NCI-H510A (cell line): ENCODE measurements at places on chromosomes 7 and 10.

DNA sequence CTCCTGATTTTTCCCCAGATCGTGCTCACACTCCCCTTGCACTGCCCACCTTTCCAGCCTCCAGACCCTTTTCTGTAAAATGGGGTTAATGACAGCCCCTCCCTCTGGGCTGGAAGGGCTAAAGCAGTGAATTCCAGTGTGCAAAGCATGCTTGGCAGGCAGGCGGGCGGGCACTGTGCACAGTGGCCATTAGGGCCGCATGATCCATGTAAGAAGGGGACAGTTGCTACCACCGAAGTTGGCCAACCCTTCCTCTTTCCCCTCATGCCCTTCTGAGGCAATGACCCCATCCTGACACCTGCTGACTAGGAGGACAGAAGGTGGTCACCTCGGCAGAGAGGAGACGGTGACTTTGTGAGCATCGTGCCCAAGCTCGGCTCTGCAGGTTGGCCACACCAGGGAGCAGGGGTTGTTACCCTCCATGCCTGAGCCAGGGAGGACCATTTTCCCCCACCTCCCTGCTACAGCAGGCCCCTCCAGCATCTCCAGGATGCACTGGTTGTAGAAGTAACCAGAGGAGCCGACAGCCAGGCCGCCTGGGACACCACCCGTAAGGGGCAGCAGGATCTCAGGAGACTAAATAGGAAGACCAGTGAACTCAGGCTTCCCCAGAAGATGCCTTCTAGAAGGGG lies 166.4 kb downstream of the SLIT1 start:
- DNase-seq, result no peak

- peak; percentile 91 for DNase-seq
These were observed 1.2 kb upstream of the LZTS2 start for GRCh38 chr10:100998183-100998990.

DNA sequence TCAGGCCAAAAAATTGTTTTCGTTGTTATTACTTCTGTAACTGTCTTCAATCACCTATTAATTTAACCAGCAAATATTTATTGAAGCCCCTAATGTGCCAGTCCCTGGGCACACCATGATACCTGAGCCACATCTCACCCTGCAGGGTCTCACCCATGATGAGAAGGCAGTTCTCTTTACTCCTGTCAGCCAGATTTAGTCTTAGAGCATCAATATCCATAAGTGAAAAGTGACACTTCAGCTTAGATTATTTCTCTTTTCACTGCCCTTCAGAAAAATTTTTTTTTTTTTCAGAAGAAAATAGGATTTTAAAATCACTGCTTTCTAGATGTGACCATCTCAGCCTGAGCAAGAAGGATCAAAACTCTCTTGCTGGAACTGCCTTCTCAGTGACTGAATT lies 258.6 kb upstream of the NFE2L3 start:
- DNase-seq, result no peak

GRCh38 chr10:33760056-33760943 lies 425.8 kb upstream of the NRP1 start:
- no peak for DNase-seq

DNA sequence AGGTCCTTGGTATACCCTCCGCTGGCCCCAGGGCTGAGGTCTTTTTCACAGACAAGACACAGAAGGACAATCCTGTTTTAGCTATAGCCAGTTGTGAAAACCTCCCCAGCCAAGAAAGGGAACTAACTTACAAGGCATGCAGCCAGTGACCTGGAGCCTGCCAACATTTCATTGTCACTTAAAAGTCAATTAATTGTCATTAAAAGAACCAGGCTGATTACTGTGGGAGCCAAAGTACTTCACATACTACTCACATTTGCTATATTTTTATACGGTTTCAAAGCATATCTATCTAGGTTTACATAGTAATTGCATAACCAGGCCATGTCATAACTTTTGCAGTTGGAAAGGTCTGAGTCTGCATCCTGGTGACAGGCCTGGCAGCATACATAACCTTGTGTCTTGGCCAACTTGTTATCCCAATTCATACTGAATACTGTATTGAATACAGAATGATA lies 31.1 kb downstream of the NRBF2 start:
- no peak for DNase-seq

DNA sequence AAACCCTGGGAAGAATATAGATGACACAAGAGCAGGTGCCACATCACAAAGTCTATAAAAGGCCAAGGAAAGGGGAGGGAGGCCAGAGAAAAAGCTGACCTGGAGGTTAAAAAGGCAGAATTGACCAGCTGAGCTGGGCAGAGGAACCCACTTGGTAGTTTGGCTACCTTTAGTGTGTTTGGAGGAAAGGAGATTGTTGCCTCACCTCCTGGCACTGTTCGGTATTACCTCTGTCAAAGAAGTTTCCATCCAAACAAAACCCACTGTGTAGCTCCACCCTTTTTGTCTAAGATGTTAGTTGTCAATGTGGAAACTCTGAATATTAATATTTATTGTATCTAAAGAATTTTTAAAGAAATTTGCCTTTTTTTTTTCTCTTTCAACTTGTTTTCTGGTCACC lies 23.4 kb downstream of the ENTPD7 start:
- no peak for DNase-seq

- DNase-seq, result no peak
These were observed 40.7 kb upstream of the GJD4 start for GRCh38 chr10:35564341-35564968.

- DNase-seq, result no peak
These were observed 26.1 kb downstream of the INPP5A start for GRCh38 chr10:132563485-132564248.

DNA sequence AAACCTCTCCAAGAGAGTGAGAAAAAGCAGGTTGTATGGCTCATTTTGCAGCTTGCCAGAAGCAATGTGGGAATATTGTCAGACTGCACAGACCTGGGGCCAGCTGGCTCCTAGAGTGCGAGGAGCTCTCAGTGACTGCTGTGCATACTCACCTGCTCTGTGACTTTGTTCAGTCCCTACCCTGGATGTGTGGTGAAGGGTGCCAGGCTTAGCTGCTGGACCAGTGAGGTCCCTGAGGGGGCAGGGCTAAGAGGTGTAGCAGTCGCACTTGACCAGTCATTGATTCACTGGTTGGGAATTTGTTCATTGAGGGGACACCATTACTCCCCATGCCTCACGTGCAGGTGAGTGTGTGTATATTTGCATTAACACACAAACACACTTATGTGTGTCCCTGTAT lies 60.1 kb downstream of the IKZF1 start:
- DNase-seq, result peak; percentile 17

GRCh38 chr10:100873146-100873826 lies 39.5 kb upstream of the SLF2 start:
- no peak for DNase-seq

- DNase-seq, result no peak
These were observed 50.0 kb downstream of the MGMT start for GRCh38 chr10:129516846-129517679.

DNA sequence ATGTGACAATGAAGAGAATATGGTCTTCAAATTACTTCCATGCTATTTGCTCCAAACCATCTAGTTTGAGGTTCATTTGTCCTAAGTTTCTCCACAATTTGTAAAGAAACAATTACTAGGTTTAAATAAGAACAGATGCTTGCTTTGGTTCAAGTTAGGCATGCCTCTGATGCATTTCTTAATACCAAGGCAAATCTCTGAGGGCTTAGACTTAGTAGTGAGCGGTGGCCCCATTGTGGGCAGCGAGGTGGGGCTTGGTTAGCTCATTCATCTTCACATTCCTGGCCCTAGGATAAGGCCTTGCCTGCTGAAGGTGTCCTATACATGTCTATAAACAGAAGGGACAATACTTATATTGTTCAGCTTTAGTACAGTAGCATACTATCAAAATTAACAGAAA lies 52.4 kb upstream of the RHEB start:
- DNase-seq, result no peak

- DNase-seq, result no peak
These were observed 7.9 kb downstream of the LDB1 start for GRCh38 chr10:102112210-102112817.

- no peak for DNase-seq
These were observed 97.0 kb downstream of the PCLO start for GRCh38 chr7:83065714-83066113.

- DNase-seq, result no peak
These were observed 428.9 kb downstream of the TNS3 start for GRCh38 chr7:47153058-47153457.

GRCh38 chr10:1961989-1962388 lies 224.7 kb upstream of the ADARB2 start:
- no peak for DNase-seq

DNA sequence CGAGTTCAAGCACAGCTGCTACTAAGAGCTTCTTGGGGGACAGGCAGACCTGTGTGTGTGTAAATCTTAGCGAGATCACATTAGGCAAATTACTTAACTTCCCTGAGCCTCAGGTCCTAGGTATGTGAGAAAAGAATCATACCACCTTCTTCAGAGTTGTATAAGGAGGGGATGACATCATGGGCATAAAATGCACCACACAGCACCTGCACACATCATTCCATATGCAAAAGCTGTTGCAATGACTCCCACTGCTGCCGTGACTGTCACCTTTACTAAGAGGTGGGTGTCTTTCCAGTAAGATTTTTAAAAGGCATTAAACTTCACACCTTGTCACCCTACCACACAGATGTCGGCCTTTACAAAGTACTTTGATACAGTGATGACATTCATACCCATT lies 146.0 kb downstream of the FANK1 start:
- no peak for DNase-seq

DNA sequence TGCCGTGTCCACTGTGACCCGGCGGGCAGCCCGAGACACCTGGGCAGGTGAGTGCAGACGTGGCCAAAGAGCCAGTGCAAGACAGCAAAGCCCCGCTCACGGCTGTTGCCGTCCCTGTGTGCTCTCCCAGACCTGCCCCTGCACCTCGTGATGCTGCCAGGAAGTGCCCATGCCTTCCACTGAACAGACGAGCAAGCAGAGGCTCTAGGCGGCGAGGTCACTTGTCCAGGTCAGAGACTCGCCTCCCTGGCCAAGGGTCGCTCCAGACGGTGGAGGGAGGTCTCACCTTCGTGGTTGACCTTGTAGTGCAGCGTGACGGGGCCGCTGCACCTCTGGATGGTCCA lies 78.2 kb upstream of the GNA12 start:
- no peak for DNase-seq

DNA sequence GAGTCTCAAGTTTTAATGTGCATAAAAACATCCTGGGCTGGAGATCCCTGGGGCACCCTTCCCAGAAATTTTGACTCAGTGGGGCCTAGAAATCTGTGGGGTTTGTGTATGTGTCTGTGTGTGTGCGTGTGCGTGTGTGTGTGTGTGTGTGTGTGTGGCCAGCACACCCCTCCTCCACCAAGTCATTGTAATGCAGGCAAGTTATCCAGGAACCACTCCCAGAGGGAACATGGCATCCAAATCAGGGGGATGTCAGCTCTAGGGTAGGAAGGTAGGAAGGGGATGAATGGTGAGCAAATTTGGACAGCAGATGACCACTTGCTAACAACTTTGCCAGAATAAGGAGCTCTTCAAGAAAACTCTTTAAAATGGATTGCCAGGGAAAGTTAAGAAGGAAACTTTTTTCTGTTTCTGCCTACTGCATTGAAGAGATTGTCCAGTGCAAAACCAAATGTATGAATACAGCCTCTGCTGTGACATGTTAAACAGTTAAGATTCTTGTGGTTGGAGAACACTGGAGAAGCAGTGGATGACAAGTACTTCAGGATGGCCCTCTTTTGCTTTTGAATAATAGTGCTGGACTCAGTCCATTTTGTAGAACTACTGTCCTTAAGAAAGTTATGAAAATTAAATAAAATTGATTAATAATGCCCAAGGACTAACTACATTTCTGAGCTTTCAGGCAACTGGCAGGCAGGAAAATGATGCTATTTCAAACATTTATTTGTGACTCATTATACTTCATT lies 12.3 kb downstream of the STAMBPL1 start:
- no peak for DNase-seq

DNA sequence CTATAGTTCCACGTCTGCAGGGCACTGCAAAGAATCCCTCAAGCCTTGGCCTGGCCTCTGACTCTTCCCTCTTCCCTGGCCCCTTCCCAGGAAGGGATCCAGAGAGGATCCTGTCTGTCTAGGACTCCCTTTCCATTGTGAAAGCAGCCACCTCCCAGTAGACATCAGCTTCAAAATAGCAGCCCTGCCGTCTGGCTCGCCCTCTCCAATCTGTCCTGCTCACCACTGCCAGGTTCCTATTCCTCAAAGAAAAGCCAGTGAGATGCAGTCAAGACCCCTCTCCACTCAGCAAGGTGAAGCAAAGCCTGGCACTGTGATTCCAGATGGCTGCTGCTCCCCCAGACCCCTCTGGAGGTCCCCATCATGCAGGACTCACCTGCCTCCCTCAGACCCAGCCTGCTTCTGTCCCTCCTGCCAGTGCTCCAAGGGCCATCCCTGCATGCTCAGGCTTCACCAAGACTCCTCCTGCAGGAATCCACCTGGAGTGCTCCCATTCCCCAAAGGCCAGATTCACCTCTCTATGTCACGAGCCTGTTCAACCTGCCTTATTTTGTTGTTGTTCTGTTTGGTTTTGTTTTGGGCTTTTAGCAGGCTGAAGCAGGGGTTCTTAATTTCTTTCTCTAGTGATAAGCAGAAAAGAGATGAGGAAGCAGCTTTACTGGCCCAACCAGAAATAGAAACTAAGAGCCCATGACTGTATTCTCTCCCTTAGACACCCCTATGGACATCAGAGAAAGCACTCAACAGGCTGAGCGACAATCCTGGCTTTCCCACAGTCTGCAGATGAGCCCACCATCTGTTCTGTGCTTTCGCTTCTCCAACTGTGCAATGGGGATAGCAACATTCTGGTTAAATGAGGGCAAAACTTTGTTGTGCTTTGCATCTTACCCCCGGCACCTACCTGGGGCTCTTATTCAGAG lies 305.1 kb downstream of the GRID1 start:
- no peak for DNase-seq

DNA sequence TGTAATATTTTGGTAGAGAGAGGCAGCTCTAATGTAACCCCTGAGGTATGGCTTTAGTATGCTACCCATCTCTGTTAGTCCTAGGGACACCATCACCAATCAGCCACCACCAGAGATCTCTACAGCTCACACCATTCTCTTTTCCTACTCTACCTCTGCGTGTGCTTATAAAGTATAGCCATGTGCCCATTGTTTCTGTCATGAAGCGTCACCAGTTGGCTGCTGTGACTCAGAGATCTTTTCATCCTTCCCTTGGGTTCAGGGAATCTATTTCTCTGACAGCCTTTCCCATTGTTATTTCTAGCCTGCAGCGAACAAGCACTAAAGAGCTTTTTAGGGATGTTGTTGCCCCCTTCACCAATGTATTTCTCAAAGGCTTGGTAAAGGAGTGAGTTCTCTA lies 103.3 kb downstream of the TPST1 start:
- no peak for DNase-seq

- DNase-seq, result no peak
These were observed 29.2 kb upstream of the AP5Z1 start for GRCh38 chr7:4745971-4746919.

DNA sequence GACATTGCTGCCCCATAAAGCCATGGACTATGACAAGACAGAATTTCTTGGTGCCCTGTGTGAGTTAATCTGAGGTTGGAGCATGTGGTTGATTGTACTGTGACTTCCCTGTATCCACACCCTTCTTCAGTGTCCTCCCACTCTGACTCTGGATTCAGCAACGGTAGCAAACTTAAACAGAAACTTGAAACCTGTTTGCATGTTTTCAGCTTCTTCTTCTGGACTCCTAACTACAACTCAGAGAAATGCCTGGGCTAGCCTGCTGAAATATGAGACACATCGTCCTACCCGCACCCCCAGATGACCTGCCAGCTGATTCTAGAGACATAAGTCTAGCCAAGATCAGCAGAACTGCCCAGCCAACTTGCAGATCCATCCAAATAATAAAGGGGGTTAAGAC lies 78.4 kb downstream of the IPMK start:
- no peak for DNase-seq
